Activated CD8-positive, alpha-beta memory T cell treated with anti-CD3 and anti-CD28 coated beads, Interleukin-2, amount 10 ng/mL, durations not matched to agents 7 days and 5 days (primary cell): ENCODE measurements at places on chromosomes 7 and 10. TPM values are rescaled to one million over a fixed set of nuclear protein-coding genes. Genes with fewer than 3 reads are reported as not detected.
A peak's percentile ranks its signal among the peaks of the same experiment; 100 is the strongest.

DNA sequence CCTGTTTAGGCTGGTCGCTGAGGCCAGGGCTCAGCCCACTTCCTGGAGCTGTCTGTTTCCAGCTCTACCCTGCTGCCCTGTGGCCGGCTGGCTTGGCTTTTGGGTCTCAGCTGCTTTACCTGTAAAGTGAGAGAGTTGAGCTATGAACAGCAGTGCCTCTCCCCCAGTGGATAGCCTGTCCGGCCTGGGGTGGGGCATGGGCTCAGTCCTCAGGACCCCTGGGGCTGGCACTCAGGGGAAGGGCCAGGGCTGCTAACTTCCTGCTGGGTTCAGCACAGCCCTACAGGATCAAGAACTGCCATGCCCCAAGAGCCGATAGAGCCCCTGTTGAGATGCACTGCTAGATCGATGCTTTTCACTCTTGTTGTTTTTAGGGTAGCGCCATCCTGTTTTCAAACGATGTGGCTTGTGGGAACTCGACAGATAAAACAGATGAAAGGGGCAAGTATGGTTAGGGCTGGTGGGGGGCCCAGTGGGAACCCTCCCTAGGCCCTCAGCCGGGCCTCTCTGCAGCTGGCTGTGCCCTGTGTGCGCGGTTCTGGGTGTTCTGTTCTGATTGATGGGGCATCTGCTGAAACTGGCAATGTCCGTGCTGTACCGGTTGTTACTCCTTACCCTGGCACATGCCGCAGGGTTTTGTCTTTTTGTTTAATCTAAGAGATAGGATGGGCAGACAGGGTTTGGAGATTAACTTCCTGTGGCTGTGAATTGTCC lies 10.0 kb upstream of the SFRP5 start:
- peak overlapping the region; percentile 69 for H3K27ac ChIP-seq
- no peaks in the 10 kb centered on the region for H3K36me3 ChIP-seq
- peaks cover 21% of the 10 kb centered on the region for H3K4me1 ChIP-seq
- H3K4me3 ChIP-seq: peak overlapping the region; percentile 16
- DNase-seq: peak; percentile 45

Gene GNAI1
- 1.1 TPM for total RNA-seq

- H3K27ac ChIP-seq: no peak overlapping the region
- H3K4me3 ChIP-seq: no peak overlapping the region
- H3K4me1 ChIP-seq: peaks cover 13% of the 10 kb centered on the region
Measured at GRCh38 chr10:43737003-43737402, 88.3 kb upstream of the ZNF32 start.

GRCh38 chr10:87093632-87094372 lies 841 bp downstream of the GLUD1 start:
- H3K27me3 ChIP-seq: no peaks in the 10 kb centered on the region
- H3K27ac ChIP-seq: peak overlapping the region; percentile 97
- peak; percentile 87 for DNase-seq
- H3K36me3 ChIP-seq: peaks cover 40% of the 10 kb centered on the region
- H3K4me3 ChIP-seq: peak overlapping the region; percentile 95

DNA sequence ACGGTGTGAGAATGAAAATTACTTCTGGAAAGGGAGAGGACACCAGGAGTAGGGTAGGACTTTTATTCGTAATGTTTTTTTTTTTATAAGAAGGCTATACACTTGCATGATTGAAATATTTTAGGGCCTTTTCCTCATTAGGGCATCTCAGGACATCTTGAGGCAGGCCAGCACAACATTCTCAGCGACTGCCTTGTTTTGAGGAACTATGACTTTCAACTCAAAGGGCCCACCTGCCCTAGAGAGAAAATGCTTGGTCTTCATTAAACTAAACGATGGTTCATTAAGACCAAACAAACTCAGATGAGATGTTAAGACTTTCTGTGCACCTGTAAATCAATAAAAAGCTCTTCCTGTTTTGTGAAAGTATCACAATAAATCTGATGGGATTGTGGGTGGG lies 11.3 kb downstream of the NOD1 start:
- H3K27ac ChIP-seq: no peak overlapping the region
- H3K27me3 ChIP-seq: no peaks in the 10 kb centered on the region
- peaks cover 60% of the 10 kb centered on the region for H3K4me1 ChIP-seq
- DNase-seq: peak; percentile 8
- no peak overlapping the region for H3K4me3 ChIP-seq

DNA sequence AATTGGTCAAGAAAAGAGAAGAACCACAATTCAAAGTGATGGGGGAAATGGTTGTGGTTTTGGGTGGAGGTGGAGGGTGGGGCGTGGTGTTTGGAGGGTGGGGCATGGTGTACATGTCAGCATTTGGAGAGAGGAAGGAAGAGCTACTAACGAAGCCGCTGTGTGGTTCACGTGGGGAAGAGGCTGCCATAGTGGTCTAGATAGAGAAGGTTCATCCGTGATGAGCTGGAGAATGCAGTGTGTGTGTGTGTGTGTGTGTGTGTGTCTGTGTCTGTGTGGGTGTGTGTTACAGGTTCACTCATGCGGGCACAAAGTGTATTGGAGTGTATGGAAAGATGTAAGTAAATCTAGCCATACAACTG lies 6.1 kb upstream of the VCL start:
- H3K36me3 ChIP-seq: peaks cover 3% of the 10 kb centered on the region
- H3K4me1 ChIP-seq: peaks cover 42% of the 10 kb centered on the region
- DNase-seq: peak; percentile 97
- peak overlapping the region; percentile 76 for H3K27ac ChIP-seq
- no peaks in the 10 kb centered on the region for H3K27me3 ChIP-seq

DNA sequence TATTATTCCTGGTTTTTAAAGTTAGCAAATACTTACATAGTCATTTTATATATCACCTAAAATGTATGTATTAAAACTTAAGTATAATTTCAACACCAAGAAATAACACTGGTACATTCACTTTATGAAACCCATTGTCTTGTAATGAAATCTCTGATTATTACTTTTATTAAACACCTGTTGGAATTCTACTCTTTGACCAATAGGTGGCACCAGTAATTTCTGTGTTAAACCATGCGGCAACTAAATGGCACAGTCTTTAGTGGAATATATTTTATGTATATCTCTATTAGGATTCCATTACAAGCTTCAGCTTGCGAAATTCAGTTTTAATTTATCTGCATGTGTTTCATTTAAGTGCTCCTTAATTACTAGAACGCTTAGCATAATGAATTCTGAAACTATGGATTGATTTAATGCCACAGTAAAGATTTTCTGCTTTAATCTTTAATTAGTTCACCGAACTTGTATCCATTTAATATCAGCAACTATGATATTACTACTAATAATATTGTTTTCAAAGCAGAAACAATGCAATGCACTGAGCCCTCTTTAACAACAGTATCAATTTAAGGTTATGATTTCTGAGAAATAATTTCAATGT lies 181.3 kb downstream of the MAGI2 start:
- no peaks in the 10 kb centered on the region for H3K36me3 ChIP-seq
- H3K27me3 ChIP-seq: no peaks in the 10 kb centered on the region
- H3K4me1 ChIP-seq: no peaks in the 10 kb centered on the region
- no peak for DNase-seq
- H3K4me3 ChIP-seq: no peak overlapping the region

Gene ABCB1
- total RNA-seq: 15.1 TPM

Gene MCM10
- total RNA-seq: 78.2 TPM

Gene HYCC1
- total RNA-seq: 72.6 TPM
